ENCODE measurements at places on chromosomes 2 and 18.

DNA sequence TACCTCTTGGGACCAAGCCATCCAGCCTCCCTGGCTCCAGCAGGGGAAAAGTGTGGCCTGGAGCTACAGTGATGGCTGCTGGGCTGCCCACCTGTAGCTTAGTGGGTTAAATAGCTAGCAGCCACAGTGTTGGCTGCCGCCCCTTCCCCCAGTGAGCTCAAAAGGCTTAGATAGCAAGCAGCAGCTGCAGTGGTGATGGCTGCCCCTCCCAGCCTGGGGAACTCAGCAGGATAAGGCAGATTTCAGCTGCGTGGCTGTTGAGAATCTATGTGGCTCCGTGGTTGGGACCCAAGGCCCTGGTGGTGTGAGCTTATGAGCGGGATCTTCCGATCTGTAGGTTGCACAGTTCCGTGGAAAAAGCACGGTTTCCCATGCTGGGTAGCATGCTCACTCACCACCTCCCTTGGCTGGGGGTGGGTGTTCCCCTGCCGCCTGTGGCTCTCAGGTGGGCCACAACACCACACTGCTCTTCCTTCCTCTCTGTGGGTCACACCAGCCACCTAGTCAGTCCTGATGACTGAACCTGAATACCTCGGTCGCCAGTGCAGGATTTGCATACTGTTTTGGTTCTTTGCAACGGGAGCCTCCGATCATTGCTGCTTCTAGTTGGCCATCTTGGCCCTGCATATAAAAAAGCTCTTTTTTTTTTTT, 946.5 kb upstream of the FAM98A start:
- ATAC-seq: no peak

DNA sequence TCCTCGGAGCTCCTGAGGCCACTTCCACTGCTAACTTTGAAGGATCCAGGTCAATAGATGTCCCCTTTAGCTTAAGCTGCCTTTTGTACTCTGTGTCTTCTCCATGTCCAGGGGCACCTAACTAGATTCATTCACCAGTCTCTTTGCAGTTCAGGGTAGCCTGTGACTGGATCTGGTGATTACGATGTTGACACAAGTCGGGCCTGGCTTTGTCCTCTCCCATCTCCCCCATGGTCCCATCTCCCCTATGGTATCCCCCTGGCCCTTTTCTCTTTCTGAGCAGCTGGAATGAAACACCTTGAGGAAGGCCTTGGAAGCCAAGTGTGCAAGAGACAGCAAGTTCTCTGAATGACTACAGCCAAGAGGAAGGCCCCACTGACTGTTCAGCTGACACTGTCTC, 417.9 kb upstream of the SMIM21 start:
- no peak for ATAC-seq

GRCh38 chr2:164084066-164084465, 348.3 kb upstream of the FIGN start:
- ATAC-seq: no peak

- no peak for ATAC-seq
These were observed 26.2 kb upstream of the SPP2 start for GRCh38 chr2:234024304-234024703.

DNA sequence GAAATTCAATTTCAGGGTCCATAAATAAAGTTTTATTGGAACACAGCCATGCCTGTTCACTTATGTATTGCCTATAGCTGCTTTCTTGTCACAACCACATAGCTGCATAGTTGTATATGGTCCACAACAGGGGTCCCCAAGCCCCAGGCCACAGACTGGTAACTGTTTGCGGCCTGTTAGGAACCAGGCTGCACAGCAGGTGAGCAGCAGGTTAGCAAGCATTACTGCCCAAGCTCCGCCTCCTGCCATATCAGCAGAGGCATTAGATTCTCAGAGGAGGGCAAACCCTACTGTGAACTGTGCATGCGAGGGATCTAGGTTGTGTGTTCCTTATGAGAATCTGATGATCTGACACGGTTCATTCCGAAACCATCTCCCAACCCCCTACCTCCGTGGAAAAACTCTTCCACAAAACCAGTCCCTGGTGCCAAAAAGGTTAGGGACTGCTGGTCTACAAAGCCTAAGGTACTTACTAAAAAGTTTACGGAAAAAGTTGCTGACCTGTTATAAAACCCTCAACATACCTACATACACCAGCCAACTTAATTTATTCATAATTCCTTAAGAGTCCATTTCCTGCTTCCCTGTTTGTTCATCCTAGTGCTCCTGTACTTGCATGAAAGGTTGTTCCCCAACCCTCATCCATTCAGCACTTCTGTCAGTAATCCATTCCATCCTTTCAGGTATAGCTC, 40.1 kb downstream of the NDUFAF7 start:
- no peak for ATAC-seq

DNA sequence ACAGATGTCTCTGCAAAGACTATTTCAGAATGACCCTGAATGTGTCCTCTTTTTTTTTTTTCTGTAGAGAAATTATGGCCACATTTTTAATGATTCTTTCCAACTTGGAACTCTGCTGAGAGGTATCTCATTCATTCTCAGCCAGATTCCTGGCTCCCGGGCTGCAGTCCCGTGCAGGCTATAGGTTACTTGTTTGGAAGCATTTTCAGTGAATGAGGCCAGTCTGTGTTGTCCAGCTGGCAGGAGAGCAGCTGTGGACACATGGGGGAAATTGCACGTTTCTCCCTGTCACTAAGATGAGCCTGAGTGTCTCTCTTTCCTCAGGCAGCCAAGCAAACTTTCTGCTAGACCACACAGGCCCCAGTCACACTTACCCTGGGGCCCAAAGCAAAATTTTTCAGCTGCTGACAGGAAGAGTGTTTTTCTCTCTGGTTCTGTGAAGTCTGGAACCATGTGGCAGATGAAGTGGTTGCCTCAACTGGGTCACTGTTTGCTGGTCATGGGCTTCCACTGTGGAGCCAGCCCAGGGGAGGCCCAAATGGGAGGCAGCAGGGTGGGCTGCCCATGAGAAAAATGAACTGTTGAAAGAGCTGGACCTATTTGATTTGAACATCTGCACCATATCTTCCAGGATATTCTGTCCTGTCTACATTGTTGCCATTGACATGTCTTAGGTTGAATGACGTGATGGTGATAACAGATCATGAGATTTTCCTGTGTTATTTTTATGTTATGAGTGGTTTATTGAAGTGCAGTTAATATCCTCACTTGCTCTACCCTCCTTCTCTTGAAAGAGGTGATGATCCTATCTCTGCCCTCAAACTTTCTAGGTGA, 431.2 kb downstream of the LPIN1 start:
- peak; percentile 91 for ATAC-seq

GRCh38 chr2:203582468-203582867, 47.4 kb upstream of the RAPH1 start:
- no peak for ATAC-seq

- no peak for ATAC-seq
These were observed 75.2 kb downstream of the EIPR1 start for GRCh38 chr2:3302421-3302750.

GRCh38 chr2:164625378-164625971, 4.2 kb upstream of the GRB14 start:
- no peak for ATAC-seq

GRCh38 chr18:5429681-5430080, 114.1 kb downstream of the EPB41L3 start:
- no peak for ATAC-seq

- ATAC-seq: no peak
These were observed 262.7 kb downstream of the SETBP1 start for GRCh38 chr18:44943311-44943881.

GRCh38 chr2:217934321-217935131, 68.3 kb downstream of the TNS1 start:
- no peak for ATAC-seq

DNA sequence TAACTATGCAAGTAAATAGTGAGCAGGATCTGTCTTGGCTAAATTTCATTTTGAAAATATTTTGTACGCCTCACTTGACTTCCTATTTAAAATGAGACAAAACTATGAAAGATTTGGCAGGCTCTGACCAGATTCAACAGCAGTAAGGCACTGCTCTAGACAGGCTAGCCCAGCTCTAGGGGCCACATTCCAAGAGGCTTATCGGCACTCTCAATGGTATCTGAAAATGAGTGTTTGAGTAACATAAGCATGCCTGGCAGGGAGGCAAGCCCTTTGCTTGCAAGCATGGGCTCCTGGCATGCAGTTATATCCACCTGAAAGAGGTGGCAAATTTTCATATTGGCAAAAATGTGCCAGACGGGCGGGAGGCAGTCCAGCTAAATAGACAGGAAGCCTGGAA, 10.5 kb downstream of the CAPN13 start:
- ATAC-seq: no peak

DNA sequence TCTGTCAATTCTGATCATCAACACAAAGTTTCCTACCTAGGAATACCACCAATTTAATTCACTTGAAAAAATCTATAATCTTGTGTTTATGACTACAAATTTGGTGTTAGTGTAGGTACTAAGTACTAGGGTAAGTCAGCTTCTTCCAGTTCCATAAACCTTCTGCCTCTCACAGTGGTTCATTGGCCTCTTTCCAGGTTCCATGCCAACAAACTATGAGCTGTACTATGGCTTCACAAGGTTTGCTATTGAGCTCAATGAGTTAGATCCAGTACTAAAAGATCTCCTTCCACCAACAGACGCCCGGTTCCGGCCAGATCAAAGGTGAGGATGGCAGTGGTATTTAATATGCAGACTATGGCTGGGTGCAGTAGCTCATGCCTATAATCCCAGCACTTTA, 58.8 kb downstream of the PRKRA start:
- no peak for ATAC-seq

- ATAC-seq: no peak
These were observed 769 bp downstream of the FKBP1B start for GRCh38 chr2:24050041-24050979.

GRCh38 chr2:45567974-45568789, 42.9 kb downstream of the SRBD1 start:
- ATAC-seq: peak; percentile 95

GRCh38 chr2:9952286-9952737, 819 bp downstream of the GRHL1 start:
- no peak for ATAC-seq

- ATAC-seq: peak; percentile 67
These were observed 214.7 kb downstream of the TGIF1 start for GRCh38 chr18:3664563-3665178.

DNA sequence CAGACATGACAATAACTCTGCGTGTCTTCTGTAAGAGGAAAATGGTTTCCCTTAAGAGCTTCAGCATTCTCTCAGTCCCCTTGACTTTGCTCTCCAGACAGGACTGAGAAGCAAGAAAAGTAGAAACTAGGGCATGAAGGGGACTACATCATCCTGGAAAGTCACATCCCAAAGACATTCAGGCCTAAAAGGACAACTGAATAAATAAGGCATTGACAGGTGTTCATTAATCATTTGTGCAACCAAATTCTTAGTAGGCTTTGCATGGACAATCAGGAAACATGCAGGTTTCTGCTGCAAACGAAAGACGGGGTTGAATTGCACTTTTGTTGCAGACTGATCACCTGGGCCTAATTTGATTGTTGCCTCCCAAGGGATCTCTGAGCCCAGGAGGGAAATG, 1.2 kb upstream of the SGPP2 start:
- ATAC-seq: no peak

All from stimulated activated memory B cell treated with anti-CD40 and anti-IgM and Interleukin-4, amounts not matched to agents 10 μg/mL and 1 μg/mL and 100 μg/mL, for 72 hours (primary cell).